Endodermal cell (in vitro differentiated cells): ENCODE measurements at places on chromosomes 5 and 9. TPM values are rescaled to one million over a fixed set of nuclear protein-coding genes. Genes with fewer than 3 reads are reported as not detected.
A peak's percentile ranks its signal among the peaks of the same experiment; 100 is the strongest.

GRCh38 chr5:136080113-136080482 is 51.3 kb downstream of the TGFBI start:
- no peak overlapping the region for H3K27ac ChIP-seq
- peaks cover 21% of the 10 kb centered on the region for H3K27me3 ChIP-seq
- no peaks in the 10 kb centered on the region for H3K36me3 ChIP-seq
- DNase-seq, result no peak

DNA sequence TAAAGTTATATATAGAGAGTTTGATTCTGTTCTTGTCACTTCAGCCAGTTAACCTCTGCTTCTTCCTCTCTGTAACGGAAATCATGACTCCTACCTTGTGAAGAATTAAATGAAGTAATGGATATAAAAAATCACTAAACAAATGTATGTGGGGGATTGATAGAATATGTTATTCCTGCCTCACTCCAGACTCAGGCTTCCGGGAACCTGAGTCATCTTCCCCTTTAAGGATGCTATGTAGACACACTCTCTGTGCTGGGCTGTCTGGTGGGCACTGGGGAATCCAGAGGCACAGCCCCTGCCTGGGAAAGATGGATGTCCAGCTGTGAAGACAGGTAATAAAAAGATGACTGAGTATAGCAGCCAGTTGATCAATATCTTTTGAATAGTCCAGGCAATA is 77.4 kb downstream of the ZNF618 start:
- no peak overlapping the region for H3K27ac ChIP-seq
- H3K36me3 ChIP-seq, result no peaks in the 10 kb centered on the region
- no peaks in the 10 kb centered on the region for H3K4me1 ChIP-seq
- DNase-seq, result no peak
- H3K27me3 ChIP-seq, result no peaks in the 10 kb centered on the region
- H3K4me3 ChIP-seq, result no peak overlapping the region

GRCh38 chr9:127778280-127779135 is at the start of gene SH2D3C:
TSS of gene SH2D3C (minus strand) at chr9:127778666. CDS start at chr9:127778627, 39 bp downstream.
- DNase-seq, result no peak
- H3K4me1 ChIP-seq, result no peaks in the 10 kb centered on the region
- no peaks in the 10 kb centered on the region for H3K27me3 ChIP-seq
- H3K36me3 ChIP-seq, result no peaks in the 10 kb centered on the region
- H3K27ac ChIP-seq, result no peak within 1 kb of the TSS

DNA sequence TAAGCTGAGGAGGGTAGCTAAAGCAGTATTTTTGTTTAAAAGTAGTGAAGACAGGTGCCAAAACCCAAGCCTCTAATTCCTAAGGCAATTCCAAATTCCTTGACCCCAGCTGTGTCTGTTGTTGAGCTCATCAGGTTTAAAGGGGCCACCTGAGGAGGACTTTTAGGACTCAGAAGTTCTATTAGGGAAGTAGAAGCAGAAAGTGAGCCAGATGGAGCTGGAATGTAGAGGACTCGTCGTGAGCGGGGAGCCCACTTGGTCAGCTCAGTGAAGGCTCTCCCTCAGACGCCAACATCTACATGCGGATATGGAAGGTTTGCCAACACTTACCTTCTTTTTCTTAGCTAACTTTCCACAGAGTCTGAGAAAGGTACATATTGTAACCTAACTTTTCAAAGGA is 102.8 kb downstream of the PLPPR1 start:
- H3K4me3 ChIP-seq, result peak overlapping the region; percentile 16
- peaks cover 61% of the 10 kb centered on the region for H3K27me3 ChIP-seq
- H3K4me1 ChIP-seq, result peaks cover 3% of the 10 kb centered on the region
- H3K27ac ChIP-seq, result no peak overlapping the region
- DNase-seq, result peak; percentile 68

DNA sequence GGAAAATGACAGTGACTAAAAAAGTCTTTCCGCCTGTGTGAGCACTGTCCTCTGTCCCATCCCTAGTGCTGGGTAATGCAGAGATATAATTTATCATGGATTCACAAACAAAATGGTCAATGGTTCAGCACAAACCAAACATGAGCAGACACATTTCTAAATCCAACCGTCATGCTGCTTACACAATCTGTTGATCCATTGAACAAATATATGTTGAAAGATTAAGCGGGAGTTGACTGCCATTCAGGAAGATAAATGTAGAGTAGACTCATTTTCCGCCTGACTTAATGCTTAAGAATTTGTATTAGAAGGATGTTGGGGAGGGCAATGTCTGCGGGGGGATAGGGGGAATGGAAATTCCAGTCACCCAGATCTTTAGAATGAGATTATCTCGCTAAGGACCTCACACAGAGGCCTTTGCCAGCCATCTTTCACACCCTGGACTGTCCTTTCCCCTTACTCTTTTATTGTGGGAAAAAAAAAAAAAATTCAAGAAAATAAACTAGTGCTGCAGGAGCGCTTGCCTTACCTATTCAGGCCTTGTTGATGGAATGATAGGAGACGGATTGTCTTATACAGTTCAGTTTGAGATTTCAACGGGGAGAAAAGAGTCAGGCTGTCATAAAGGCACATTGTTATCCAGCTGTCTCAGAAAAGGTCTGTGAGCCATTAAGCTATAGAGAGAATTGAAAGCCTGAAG is 153.7 kb downstream of the TLE1 start:
- H3K27me3 ChIP-seq, result no peaks in the 10 kb centered on the region
- H3K36me3 ChIP-seq, result no peaks in the 10 kb centered on the region
- no peak overlapping the region for H3K4me3 ChIP-seq
- H3K4me1 ChIP-seq, result peaks cover 16% of the 10 kb centered on the region

GRCh38 chr9:109817846-109818472 is 38.0 kb downstream of the PALM2AKAP2 start:
- H3K27me3 ChIP-seq, result no peaks in the 10 kb centered on the region
- H3K4me1 ChIP-seq, result no peaks in the 10 kb centered on the region
- no peak overlapping the region for H3K4me3 ChIP-seq
- DNase-seq, result peak; percentile 86
- peak overlapping the region; percentile 76 for H3K27ac ChIP-seq

GRCh38 chr5:169649486-169649885 is 12.4 kb downstream of the DOCK2 start:
- peaks cover 3% of the 10 kb centered on the region for H3K4me1 ChIP-seq
- H3K27ac ChIP-seq, result no peak overlapping the region
- H3K27me3 ChIP-seq, result no peaks in the 10 kb centered on the region
- no peaks in the 10 kb centered on the region for H3K36me3 ChIP-seq
- no peak for DNase-seq
- no peak overlapping the region for H3K4me3 ChIP-seq

DNA sequence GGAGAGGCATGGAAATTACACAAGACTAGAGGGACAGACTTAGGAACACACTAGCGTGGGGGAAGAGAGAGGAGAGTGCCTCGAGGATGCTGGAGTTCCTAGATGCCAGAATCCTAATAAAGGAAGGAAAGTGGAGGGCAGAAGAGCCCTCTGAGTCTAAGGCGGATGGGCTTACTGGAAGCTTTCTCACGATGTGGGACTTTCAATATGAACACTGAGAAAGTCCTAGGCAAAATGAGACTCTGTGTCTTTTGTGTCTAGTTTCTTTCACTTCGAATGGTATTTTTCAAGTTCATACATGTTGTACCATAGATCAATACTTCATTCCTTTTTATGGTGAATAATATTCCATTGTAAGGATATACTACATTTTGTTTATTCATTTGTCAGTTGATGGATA is 239.4 kb downstream of the NSG2 start:
- DNase-seq, result no peak
- no peaks in the 10 kb centered on the region for H3K4me1 ChIP-seq
- H3K27me3 ChIP-seq, result peaks cover 25% of the 10 kb centered on the region
- no peak overlapping the region for H3K27ac ChIP-seq

DNA sequence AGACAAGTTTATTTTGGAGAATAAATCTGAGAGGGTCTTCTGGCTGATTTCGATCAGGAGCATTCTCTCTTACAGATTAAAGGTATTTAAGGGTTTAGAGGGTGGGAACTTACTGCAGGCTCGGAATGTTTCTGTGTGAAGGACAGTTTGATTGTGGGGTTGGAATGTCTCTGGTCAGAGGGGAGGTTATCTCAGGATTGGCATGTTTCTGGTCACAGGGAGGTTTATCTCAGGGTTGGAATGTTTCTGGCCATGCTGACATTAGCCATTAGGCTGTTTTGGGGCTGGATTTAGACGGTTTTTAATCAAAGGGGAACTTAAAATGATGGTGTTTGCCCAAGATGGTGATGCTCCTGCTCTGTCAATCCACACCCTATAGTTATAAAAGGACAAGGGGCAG is 95.2 kb downstream of the SLCO4C1 start:
- no peaks in the 10 kb centered on the region for H3K27me3 ChIP-seq
- no peaks in the 10 kb centered on the region for H3K36me3 ChIP-seq
- H3K4me3 ChIP-seq, result no peak overlapping the region
- H3K27ac ChIP-seq, result no peak overlapping the region

- H3K27me3 ChIP-seq, result no peaks in the 10 kb centered on the region
- no peak overlapping the region for H3K4me3 ChIP-seq
- peaks cover 2% of the 10 kb centered on the region for H3K4me1 ChIP-seq
- no peaks in the 10 kb centered on the region for H3K36me3 ChIP-seq
- no peak for DNase-seq
- H3K27ac ChIP-seq, result no peak overlapping the region
Observed at GRCh38 chr9:125767349-125767748, 20.2 kb downstream of the PBX3 start.

GRCh38 chr9:121566481-121567465 is 67.1 kb upstream of the GGTA1 start:
- H3K27ac ChIP-seq, result peak overlapping the region; percentile 72
- DNase-seq, result peak; percentile 47
- no peak overlapping the region for H3K4me3 ChIP-seq
- H3K36me3 ChIP-seq, result no peaks in the 10 kb centered on the region
- no peaks in the 10 kb centered on the region for H3K27me3 ChIP-seq
- no peaks in the 10 kb centered on the region for H3K4me1 ChIP-seq

- no peak for DNase-seq
- no peaks in the 10 kb centered on the region for H3K36me3 ChIP-seq
- H3K27ac ChIP-seq, result no peak overlapping the region
- H3K27me3 ChIP-seq, result peaks cover 21% of the 10 kb centered on the region
Observed at GRCh38 chr9:91426123-91426745, 2.6 kb upstream of the NFIL3 start.

DNA sequence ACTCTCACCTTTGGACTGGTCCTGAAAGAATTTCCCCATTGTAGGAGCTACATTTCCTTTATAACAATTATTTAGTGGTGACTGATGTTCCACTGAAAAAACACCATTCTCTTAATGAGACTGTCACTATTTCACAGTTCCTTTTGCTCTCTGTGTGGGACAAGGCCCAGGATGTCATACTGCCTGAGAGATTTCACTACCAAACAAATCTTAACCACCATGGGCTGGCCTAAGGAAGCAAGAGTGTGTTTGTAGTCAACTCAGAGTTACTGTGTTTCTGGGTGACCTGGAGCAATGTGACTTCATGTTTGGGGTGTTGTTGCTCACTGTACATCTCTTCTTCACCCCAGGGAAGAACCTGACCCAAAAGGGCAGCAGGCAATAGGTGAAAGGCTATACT is 50.1 kb upstream of the ZNF608 start:
- no peaks in the 10 kb centered on the region for H3K27me3 ChIP-seq
- no peak overlapping the region for H3K27ac ChIP-seq
- DNase-seq, result no peak
- H3K36me3 ChIP-seq, result no peaks in the 10 kb centered on the region
- no peak overlapping the region for H3K4me3 ChIP-seq
- no peaks in the 10 kb centered on the region for H3K4me1 ChIP-seq

DNA sequence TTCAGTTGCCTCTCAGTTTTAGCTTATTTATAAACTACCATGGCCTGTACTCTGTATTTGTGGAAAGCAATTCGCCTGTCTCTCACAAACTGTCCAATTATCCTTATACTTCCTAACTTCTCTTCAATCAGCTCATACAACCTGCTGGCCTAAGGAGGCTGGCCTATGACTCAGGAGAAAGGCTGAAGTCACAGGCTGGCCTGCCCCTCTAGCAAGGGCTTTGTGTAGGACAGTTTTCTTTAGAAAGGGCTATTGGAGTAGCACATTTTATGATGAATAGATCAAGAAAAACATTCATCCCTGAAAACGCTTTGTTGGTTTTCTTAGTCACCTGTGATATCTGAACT is 988.7 kb upstream of the ARRDC3 start:
- no peaks in the 10 kb centered on the region for H3K4me1 ChIP-seq
- H3K4me3 ChIP-seq, result no peak overlapping the region
- no peaks in the 10 kb centered on the region for H3K27me3 ChIP-seq

GRCh38 chr9:130450344-130451003 is 5.7 kb downstream of the ASS1 start:
- no peak overlapping the region for H3K4me3 ChIP-seq
- H3K4me1 ChIP-seq, result peaks cover 15% of the 10 kb centered on the region
- DNase-seq, result peak; percentile 72
- H3K36me3 ChIP-seq, result no peaks in the 10 kb centered on the region
- H3K27me3 ChIP-seq, result peaks cover 3% of the 10 kb centered on the region

DNA sequence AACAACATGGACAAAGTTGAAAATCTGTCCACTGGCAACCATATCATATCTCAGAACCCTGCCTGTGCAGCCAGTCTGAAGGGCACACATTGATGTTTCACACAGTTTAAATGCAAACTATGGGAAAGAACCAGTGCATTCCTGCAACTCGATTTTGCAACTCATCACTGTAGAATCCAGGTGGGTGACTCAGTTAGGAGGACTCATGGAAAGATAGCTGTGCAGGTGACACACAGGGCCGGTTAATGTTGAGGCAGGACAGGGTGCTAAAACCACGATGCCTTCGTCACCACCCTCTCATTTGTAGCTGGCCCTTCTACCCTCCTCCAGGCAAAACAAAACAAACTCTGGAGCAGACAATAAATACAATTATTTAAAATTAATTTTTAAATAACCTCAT is 62.8 kb downstream of the TLE1 start:
- H3K36me3 ChIP-seq, result peaks cover 44% of the 10 kb centered on the region
- H3K4me1 ChIP-seq, result peaks cover 13% of the 10 kb centered on the region
- H3K27me3 ChIP-seq, result no peaks in the 10 kb centered on the region
- no peak overlapping the region for H3K27ac ChIP-seq
- no peak overlapping the region for H3K4me3 ChIP-seq

GRCh38 chr5:131999441-132000240 is 11.8 kb downstream of the ACSL6 start:
- no peaks in the 10 kb centered on the region for H3K36me3 ChIP-seq
- H3K4me3 ChIP-seq, result no peak overlapping the region
- H3K27me3 ChIP-seq, result no peaks in the 10 kb centered on the region
- peak; percentile 63 for DNase-seq

- H3K27ac ChIP-seq, result no peak overlapping the region
- no peak overlapping the region for H3K4me3 ChIP-seq
- H3K27me3 ChIP-seq, result no peaks in the 10 kb centered on the region
- H3K4me1 ChIP-seq, result no peaks in the 10 kb centered on the region
Observed at GRCh38 chr5:4896328-4896727, 243.8 kb upstream of the ADAMTS16 start.

- no peaks in the 10 kb centered on the region for H3K36me3 ChIP-seq
- no peak overlapping the region for H3K4me3 ChIP-seq
- no peaks in the 10 kb centered on the region for H3K4me1 ChIP-seq
- H3K27ac ChIP-seq, result no peak overlapping the region
- no peak for DNase-seq
- no peaks in the 10 kb centered on the region for H3K27me3 ChIP-seq
Observed at GRCh38 chr5:120298981-120299380, 165.1 kb upstream of the PRR16 start.

The C5 gene
- total RNA-seq, result 91.6 to 103 TPM (median 96.6 TPM) in 3 replicates

The TRIM41 gene
- total RNA-seq, result 31.3 and 37.5 TPM in 2 replicates

The ENTREP1 gene
- 13.7 to 42.6 TPM (median 13.9 TPM) in 3 replicates for total RNA-seq

The TEX48 gene
- total RNA-seq, result not detected in 3 replicates

The C1QTNF3 gene
- total RNA-seq, result 3.5 and 5.0 TPM in 2 replicates

The TLR4 gene
- total RNA-seq, result 0.07 TPM in 2 replicates

The ZNF189 gene
- 15.5 and 16.0 TPM in 2 replicates for total RNA-seq

The SH2D3C gene
- total RNA-seq, result 1.4 and 2.9 TPM in 2 replicates

The NUTM2F gene
- not detected in 2 replicates for total RNA-seq

The S1PR3 gene
- 53.6 to 99.1 TPM (median 55.4 TPM) in 3 replicates for total RNA-seq

The RNF180 gene
- 3.8 and 5.3 TPM in 2 replicates for total RNA-seq

The C8G gene
- total RNA-seq, result 1.2 to 1.6 TPM in 2 of 3 replicates, not detected in the other

The LCN6 gene
- not detected in 3 replicates for total RNA-seq

The IL4 gene
- not detected in 2 replicates for total RNA-seq

The MEF2C gene
- total RNA-seq, result 0.38 to 0.64 TPM (median 0.50 TPM) in 3 replicates
